ENCODE measurements at places on chromosomes 4 and X.

DNA sequence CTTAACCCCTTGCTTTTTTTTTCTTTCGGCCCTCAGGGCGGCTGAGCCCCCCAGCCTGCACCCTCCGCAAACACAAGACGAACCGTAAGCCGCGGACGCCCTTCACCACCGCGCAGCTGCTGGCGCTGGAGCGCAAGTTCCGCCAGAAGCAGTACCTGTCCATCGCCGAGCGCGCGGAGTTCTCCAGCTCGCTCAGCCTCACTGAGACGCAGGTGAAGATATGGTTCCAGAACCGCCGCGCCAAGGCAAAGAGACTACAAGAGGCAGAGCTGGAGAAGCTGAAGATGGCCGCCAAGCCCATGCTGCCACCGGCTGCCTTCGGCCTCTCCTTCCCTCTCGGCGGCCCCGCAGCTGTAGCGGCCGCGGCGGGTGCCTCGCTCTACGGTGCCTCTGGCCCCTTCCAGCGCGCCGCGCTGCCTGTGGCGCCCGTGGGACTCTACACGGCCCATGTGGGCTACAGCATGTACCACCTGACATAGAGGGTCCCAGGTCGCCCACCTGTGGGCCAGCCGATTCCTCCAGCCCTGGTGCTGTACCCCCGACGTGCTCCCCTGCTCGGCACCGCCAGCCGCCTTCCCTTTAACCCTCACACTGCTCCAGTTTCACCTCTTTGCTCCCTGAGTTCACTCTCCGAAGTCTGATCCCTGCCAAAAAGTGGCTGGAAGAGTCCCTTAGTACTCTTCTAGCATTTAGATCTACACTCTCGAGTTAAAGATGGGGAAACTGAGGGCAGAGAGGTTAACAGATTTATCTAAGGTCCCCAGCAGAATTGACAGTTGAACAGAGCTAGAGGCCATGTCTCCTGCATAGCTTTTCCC lies 3.4 kb downstream of the MSX1 start:
- DNase-seq = no peak

DNA sequence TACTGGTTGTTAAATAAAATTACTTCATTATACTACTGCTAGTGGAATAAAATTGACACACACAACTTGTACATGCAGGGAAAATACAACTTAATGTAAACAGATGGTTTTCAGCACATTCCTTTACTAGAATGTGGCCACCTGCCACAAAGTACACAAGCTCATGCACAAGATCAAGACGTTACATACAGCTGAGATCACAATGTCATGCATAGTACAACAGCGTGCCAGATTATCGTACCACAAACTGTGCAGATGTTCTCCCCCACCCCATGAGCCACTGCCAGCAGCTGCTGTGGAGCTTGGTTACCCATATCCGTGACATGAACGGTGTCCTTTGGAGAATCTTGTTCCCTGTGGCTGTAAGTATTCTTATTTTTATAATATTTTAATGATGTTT lies 27.7 kb downstream of the FBXO8 start:
- no peak for DNase-seq

- no peak for DNase-seq
Observed at GRCh38 chrX:97858592-97858991, 974.9 kb downstream of the RPA4 start.

DNA sequence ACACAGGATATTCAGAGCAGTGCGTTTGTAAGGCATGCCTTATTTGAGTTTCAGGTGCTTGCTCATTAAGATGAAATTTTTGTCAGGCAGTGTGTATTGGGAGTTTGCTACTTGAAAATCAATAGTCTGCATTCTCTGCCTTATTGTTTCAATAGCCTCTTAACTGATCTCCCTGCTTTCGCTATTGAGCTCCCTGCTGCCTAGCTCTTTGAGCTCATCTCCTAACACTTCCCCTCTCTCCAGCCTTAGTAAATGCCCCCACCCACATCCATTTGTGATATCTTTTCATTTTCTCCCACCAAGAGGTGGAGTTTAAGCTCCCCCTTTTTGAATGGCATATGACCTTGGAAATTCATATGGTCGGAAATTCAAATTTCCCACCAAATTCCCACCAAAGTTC lies 256.6 kb downstream of the IL1RAPL1 start:
- DNase-seq = no peak

DNA sequence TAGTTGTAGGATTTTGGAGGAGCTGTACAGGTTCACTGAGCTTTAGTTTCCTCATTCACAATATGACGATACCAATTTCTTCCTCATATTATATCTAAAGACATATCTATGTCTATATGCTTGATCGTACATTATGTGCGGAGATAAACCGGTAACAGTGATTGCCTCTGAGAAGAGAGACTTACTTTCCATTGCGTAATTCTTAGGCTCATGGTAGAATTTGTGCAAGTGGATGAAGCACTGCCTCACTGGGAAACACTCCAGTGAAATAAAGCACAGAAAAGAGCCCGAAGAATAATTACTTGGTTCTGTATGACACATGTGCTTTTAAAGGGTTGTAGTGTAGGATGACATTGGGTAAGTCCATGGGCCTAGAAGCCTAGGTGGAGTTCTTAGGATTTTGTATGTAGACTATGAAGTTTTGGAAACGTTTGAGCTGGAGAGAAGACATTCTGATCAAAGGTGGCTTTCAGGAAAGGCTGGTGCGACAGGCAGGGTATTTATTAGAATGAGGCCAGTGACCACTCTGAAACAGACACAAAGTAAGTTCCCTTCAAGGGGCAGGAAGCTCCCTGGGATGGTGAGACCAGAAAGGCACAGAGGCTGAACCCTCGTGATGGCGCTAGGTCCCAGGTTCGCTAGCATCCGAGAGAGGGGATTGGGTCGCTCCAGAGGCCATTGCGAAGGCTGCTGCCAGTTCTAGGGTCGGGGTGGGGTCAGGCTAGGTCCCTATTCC lies 649 bp upstream of the VBP1 start:
- DNase-seq = no peak

- peak; percentile 8 for DNase-seq
Observed at GRCh38 chrX:107826238-107827029, 768 bp downstream of the MID2 start.

DNA sequence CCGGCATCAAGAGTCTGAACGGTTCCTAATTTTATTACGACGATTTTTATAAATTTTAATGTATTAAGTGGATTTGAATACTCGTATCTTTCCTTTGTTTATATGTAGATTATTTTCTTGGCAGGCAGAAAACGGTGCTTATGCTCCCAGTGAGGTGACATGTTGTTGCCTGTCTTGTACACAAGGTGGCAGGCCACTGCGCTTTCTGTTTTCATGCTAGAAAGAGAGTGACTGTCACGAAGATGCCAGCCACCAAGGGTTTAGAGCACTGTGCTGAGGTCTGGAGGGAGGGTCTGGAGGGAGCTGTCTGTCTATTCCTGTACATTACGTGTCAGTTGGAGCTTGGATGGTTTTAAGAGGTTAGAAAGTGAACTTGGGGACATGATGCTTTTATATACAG lies 87.7 kb downstream of the SHROOM2 start:
- DNase-seq = no peak

- DNase-seq = no peak
Observed at GRCh38 chrX:118764122-118764521, 36.7 kb downstream of the IL13RA1 start.

DNA sequence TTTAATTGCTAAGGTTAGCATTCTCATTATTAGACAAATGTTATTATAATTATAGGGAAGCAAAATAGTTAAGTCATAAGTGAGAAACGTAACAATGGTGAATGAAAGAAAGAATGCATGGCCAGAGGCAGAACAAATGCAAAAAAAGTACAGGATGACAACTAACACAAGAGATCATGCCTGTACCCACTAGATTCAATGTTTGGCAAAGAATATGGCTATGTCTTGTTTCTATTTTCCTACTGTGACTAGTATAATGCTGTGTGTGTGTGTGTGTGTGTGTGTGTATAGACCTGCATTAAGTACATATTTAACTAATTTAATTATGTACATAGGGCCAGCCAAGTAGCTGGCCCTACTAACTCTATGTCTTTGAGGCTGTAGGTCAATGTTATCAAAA lies 12.9 kb upstream of the BMP2K start:
- no peak for DNase-seq

DNA sequence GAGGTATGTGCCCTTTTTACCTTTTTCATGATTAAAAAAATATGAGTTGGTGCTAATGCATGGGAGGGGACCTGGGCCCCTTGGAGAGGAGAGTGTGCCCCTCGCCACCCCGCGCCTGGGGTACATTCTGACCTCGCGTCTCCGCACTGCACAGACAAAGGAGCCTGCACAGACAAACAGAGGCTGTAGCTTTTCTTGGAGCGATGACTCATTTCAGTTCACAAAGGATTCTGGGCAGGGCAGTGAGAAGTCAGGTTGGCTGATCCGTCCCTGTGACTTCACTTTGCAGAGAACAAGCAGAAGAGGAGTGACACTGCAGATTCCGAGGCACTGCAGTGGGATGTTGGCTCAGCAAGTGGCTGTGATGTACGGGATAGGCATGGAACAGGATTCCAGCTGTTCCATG lies 82.9 kb downstream of the STOX2 start:
- no peak for DNase-seq

DNA sequence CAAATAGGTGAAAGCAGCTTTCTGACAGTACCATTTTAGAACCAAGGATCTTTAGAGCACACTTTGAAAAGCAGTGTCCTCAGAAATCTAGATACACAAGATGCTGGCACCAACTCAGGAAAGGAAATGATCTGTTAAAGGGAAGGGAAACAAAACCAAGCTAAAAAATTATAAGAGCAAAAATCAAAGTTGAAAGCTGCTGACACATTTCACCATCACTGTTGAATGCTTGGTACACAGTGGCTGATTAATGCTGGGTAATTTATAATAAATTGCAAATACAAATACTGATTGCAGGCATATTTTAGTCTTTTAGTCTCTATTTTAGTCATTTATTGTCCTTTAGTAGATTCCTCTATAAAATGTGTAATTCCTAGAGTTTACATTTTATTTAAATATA lies 1540.1 kb upstream of the PCDH10 start:
- no peak for DNase-seq

DNA sequence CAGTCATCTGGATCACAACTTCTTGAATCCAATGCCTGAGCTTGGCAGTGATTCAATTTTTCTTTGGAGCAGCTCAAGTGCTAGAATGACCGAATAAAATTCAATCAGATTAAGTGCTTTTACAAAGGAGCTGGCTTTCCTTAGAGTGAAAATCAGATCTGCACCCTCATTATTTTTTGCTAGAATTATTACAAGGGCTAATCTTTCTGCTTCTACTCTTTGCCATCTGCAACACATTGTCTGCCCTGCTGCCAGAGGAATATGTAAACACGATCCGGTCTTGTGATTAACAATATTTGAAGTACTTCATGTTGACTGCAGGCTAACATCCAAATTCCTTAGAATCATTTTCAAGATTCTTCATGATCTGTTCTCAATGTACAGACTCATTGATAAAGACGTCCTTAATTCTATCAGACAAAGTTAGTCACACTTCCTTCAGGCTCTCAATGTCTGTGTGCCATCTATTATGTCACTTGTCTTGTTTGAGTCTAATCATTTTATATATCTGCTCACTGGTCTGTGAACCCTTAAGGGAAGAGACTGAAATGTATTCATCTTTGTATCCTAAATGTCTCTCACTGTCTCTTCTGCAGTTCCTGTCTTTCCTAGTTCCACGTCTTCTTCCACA lies 531.2 kb downstream of the GALNTL6 start:
- no peak for DNase-seq

GRCh38 chr4:146236216-146236615 lies 21.9 kb downstream of the REELD1 start:
- no peak for DNase-seq

- no peak for DNase-seq
Observed at GRCh38 chr4:8198206-8198905, 734 bp upstream of the SH3TC1 start.

GRCh38 chr4:73446336-73446938 lies 10.4 kb downstream of the AFP start:
- DNase-seq = no peak

DNA sequence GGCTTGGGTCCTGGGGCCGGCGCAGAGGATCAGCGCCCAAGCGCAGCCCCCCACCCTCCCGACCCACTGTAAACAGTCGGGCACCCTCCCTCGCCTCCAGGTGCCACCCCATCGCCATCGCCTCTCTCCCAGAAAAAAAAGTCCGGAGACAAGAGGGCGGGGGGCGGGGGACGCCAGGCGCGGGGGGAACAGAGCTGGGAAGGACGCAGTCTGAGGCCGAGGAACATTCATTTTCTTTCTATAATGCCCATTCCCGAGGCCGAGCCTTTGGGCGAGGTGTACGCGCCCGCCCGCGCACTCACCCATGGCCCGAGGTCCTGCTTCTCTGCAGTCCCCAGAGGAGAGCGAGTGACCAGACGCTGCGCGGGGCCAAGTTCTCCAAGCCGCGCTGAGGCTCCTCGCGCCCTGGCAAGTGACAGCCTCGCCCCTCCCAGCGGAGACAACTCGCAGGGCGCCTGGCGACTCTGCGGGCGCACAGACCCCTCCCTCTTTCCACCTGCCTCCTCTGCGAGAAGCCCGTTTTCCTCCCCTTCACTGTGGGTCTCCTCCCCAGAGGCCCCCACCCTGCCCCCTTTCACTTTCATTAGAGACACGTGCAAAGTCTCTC lies 63.5 kb upstream of the WDR17 start:
- no peak for DNase-seq

GRCh38 chrX:135295238-135295943 lies 13.9 kb upstream of the ETDC start:
- DNase-seq = peak; percentile 32

DNA sequence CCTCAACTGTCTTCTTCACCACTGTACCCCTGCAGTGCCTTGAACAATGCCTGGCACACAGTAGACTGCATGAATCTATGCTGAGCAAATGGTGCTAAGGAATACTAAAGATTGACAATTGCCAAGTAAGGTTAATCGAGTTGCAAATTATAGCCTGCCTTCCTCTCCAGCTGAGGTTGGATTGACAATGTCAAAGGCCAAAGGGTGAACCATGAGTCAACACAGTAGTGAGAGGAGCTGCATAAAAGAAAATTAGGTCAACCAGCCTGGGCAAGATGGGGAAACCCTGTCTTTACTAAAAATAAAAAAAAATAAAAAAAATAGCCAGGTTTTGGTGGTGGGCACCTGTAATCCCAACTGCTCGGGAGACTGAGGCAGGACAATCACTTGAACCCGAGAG lies 97.1 kb upstream of the BMPR1B start:
- DNase-seq = no peak

GRCh38 chr4:165986956-165987698 lies 114.1 kb downstream of the TLL1 start:
- no peak for DNase-seq

GRCh38 chrX:133926809-133927208 lies 58.6 kb downstream of the GPC3 start:
- no peak for DNase-seq

DNA sequence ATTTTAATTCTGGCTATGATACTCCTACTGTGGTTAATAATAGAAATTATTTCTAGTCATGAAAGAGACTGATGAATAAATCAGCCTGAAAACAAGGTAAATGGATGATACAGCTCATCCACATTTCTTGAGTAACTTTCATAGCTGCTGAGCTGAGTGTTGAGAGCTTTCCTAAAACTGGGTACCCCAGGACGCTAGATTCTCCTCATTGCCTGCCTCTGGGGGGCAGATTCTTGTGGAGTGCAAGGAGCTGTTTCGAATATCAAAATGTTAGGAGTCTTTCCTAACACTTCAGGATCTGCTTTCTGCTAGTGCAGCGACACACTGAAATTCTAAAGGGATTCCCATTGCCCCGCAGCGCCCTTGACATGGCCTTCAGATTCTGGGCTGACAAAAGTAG lies 2.1 kb downstream of the MND1 start:
- DNase-seq = no peak

Measured in activated gamma-delta T cell treated with anti-CD3 and anti-CD28 coated beads, Interleukin-2, amount 50 U/mL, for 16 hours (primary cell).